ENCODE measurements at places on chromosomes 1 and 21.

GRCh38 chr1:56516539-56517252 lies 62.7 kb downstream of the PLPP3 start:
- no peak for DNase-seq

- no peak for DNase-seq
These were observed 22.2 kb downstream of the SLC25A33 start for GRCh38 chr1:9561429-9561828.

GRCh38 chr1:44015206-44015605 lies 16.1 kb downstream of the SLC6A9 start:
- no peak for DNase-seq

GRCh38 chr1:3053986-3054385 lies 15.0 kb upstream of the PRDM16 start:
- DNase-seq = no peak

- no peak for DNase-seq
These were observed 28.1 kb downstream of the KMO start for GRCh38 chr1:241560146-241560848.

- no peak for DNase-seq
These were observed 4.8 kb upstream of the GPR37L1 start for GRCh38 chr1:202117898-202118371.

GRCh38 chr1:166302989-166303758 lies 136.4 kb upstream of the FAM78B start:
- no peak for DNase-seq

Data from spleen (tissue), 13 donors.